ENCODE measurements at places on chromosomes 12 and 14.

GRCh38 chr14:35161231-35161630 is 38.9 kb downstream of the PRORP start:
- DNase-seq = peak; percentile 2

DNA sequence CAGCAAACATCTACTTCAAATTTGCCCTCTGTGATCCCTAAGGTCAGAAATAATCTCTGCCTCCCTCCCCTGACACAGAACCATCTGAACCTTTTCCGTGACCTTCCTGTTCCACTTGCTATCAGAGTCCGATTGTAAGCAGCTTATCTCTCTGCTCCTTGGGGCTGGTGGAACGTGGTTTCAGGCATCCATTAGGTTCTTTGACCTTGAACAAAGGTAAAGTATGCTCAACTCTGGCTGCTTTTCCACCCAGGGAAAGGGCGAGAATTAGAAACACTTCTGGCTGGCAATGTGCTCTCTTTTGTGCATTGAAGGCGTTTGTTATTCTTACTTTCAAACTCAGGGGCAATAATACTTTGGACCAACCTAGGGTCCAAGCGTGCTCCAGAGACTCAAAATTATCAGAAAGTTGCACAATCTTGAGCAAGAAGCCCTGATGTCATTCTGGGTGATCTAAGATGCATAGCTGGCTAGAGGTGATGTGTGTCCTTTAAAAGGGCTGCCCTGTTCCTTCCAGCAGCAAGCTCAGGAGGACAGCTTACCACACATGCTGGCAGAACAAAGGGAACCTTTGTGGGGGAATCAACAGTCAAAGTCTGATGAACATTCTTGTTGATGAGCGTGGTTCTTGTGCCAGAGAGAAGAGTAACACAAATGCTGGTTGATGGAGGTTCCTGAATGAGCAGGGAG is 29.8 kb downstream of the ADGRD1 start:
- DNase-seq = no peak

DNA sequence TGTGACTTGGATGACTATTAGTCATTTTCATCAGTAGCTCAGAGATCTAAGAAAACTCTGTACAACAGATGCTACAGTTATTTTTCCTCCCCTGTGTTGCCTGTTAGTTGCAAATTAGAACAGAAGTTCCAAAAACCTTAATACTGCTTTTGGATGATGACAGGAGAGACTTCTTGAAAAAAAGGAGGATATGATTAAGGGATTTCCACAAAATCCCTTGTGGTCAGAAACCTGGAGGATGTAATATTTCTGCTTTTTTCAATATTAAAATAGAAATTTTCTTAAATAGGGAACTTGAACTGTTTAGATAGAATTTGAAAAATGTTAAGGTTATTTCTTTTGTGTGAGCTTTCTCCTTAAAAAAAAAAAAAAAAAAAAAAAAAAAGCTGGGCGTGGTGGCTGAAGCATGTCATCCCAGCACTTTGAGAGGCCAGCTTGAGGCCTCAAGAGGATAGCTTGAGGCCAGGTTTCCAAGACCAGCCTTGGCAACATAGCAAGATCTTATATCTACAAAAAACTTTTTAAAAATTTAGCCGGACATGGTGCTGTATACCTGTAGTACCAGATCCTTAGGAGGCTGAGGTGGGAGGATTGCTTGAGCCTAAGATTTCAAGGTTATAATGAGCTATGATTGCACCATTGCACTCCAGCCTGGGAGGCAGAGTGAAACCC is 14.1 kb downstream of the CMAS start:
- DNase-seq = no peak

DNA sequence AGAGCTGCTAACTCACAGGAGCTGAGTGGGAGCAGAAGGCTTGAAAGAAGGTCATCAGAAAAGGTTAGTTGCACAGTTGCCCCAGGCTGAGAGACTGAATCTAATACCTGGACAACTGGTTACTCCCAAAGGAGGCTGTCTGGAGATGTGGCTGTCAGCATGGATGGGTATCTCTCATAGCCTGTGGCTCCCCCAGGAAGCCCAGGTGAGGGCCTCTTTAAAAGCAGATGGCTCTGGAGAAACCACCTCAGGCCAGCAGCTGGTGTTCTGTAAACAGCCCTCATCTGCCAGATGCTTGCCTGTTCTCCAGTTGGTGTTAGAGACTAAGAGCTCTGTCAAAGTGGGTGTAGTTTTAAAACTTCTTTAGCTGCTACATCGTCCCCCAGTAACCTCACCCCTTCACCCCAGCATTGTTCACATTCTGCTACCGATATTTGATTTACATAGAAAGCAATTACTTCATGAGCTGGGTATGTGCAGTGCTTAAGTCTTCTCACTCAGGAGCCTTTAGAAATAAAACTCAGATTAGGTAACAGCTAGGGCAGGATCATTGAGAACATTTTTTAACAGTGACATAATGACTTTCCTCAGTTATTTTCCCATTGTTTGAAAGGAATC is 25.8 kb downstream of the DACT1 start:
- DNase-seq = no peak

DNA sequence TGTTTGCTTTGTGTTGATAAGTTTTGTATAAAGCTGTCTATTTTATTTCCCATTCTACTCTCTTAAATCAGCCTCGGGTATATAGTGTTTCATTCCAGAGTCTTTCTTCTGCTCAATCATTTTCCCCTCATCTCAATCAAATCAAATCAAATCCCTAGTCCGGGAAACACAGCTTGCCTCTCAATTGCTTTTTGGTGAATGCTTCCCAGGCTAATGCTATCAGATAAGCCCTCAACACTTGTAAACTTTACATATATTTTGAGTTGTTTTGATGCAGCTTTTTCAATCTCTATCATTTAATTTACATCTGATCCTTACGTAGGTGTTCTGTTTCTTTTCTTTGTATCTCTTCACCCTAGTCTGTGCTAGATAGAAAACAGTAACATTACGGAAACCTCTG is 416.7 kb upstream of the PDE3A start:
- DNase-seq = no peak

DNA sequence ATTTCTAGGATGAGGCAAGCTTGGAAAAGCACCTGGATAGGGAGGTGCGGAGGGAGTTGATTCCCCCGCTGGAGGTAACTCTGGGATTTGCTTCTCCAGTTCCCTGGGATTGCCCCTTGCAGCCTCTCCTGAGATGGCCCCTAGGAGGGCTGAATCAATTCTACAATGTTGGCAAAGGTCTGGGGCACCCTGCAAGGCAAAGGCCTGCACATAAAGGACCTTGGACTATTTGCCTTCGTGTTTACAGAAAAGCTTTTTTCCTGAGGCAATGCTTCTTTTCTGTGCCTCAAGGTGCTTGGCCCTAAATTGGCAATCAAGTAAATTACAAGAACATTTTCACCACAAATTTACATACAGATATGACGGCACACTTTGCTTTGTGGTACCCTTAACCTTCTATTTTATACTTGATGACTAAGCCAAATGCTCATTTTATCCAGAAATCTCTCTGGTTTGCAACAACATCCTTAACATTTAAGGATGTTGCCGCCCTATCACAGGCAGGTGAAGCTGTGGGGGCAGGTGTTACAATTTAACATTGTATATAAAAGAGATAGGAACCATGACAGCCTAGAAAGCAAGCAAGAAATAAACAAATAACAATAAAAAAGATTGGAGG is 40.3 kb downstream of the TIMELESS start:
- DNase-seq = no peak

- DNase-seq = peak; percentile 72
Observed at GRCh38 chr14:20530771-20531571, 25.6 kb downstream of the RNASE10 start.

GRCh38 chr14:43172899-43173548 is 1334.1 kb downstream of the FSCB start:
- no peak for DNase-seq

DNA sequence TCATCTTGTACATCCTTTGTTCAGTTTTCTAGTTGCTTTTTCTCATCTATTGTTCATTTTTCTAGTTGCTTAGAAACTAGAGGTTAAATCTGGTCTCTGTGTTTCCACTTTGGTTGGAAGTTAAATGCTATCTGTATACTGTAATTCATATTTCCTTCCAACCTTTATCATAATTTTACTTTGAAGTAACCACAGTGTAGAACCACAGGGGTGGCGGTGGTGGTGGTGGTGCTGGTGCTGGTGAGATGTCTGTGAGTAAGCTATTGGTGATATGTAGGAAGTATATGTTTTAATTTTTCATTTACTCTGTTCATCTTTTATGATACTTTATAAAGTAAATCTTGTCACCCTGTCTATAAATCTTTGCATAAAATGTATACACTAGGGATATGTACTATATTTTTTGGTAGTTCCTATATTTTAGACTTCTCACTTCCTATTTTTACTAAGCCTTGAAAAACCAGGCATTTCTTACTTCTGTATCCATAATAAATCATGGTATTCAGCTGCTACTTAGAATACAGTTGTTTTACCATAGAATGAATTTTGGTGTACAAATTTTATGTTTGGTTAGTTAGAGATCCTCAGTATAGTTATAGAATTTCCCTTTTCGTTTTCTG is 31.9 kb downstream of the CCDC91 start:
- peak; percentile 74 for DNase-seq

GRCh38 chr14:20482382-20482781 is 13.2 kb downstream of the PNP start:
- no peak for DNase-seq

DNA sequence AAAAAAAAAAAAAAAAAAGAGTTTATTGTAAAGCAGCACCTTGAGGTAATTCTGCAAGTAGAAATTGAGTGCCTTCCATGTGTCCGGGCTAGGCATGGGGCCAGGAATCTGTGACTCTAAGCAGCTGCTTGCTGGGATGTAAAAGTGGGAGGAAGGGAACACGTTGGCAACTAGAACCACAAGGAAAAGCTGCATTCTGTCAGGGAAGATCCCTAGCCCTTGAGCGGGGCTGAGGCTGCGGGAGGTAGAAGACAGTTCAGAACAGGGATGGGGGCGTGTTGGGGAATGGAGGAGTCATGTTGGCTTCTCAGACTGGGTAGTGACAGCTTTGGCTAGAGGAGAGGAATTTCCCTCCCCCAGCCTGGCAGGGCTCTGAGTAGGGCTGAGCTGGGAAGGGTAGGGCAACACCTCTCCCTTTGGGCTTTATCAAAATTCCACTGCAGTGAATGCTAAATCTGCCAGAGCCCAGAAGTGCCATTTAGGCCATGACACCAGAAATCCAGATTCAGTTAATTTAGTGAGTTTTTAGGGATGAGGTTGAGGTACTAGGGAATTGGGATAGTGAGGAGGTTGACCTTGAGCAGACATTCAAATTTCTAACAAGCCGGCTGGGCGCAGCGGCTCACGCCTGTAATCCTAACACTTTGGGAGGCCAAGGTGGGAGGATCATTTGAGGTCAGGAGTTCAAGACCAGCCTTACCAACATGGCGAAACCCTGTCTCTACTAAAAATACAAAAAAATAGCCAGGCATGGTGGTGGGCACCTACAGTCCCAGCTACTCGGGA is 3.4 kb upstream of the TRAFD1 start:
- DNase-seq = no peak

DNA sequence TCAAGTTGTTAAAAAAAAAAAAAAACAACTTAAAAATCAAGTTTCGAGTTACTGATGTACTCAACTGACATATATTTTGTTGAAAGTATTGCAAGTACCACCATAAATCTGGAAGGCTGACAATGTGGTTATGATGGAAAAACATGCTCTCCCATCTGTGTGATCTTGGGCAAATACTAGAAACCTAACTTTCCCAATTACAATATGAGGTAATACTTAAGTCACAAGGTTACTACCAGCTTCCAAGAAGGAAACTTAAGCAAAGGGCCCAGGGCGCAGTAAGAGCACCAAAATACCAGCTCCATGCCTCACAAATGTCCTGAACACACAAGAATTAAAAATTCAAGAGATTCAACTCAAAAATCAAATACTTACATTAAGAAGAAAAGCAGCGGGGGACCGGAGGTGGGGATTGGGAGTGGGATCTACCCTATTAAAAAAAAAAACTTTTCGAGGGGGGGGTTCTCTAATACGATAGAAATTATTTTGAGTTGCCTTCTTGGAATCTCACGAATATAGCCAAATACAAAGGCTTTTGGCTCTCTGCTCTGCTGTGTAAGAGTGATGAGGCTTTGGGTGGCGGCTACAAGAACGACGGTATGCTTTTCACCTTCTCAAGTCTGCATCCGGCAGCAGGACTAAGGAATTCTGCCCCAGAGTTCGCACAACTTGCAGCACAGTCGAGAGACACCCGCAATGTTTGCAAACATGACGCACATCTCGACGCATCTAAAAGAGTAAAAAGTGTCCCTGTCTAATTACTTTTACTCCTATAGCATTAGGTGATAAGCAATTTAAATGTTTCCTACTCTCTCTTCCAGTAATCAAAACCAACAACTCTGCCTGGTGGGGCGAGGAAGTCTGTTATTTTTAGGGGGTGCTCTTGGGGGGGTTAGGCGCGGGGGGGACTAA is 1.1 kb downstream of the SAV1 start:
- DNase-seq = peak; percentile 4

GRCh38 chr14:63045612-63046320 is 508 bp upstream of the KCNH5 start:
- no peak for DNase-seq

- no peak for DNase-seq
Observed at GRCh38 chr12:85713373-85713772, 122.8 kb downstream of the RASSF9 start.

- no peak for DNase-seq
Observed at GRCh38 chr14:99320621-99321235, 48.7 kb upstream of the BCL11B start.

GRCh38 chr12:42428850-42429249 is 102.9 kb downstream of the PPHLN1 start:
- no peak for DNase-seq

GRCh38 chr14:53148671-53149070 is 4.5 kb downstream of the DDHD1 start:
- no peak for DNase-seq

GRCh38 chr14:64825509-64825908 is 54.2 kb downstream of the SPTB start:
- no peak for DNase-seq

DNA sequence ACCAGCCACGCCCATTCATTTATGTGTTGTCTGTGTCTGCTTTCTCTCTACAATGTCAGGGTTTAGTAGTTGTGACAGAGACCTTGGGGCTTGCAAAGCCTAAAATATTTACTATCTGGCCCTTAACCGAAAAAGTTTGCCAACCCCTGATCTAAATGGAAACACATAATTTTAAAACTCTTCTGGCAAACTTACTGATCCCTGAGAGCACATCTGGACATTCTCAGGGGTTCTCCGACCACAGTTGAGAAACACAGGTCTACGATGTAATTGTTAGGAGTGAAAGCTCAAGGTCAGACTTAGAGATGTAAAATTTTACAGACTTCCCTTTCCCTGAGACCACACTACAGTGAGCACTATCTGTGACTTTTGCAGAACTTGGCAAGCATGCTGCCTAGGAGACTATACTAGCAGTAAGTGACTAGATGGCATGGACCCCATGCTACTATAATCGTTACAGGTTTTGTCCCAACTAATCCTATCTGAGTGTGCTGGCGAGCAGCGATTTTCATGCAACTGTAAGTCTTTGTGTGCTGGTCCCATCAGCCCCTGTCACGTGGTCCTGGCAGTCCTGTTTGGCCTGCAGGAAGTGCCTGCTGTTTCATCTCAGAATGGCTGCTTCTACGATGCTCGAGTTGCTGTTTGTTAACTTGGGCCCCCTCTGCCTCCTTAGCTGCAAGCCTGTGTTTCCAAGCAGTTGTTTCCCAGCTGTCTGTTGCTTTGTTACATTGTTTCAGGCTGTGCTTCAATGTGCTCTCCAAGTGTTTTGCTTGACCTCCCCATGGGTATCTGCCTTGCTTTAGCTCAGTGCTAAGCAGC is 21.6 kb downstream of the TMTC2 start:
- DNase-seq = no peak

GRCh38 chr14:99270458-99271220 is 1.4 kb downstream of the BCL11B start:
- DNase-seq = no peak

GRCh38 chr14:104393199-104393897 is 186.2 kb upstream of the C14orf180 start:
- no peak for DNase-seq

All from stimulated activated CD4-positive, alpha-beta T cell treated with anti-CD3 and anti-CD28 coated beads, Interleukin-1b, Interleukin-23, amount 100 ng/mL, for 48 hours (primary cell).